Transverse colon (tissue), 4 donors: ENCODE measurements at places on chromosomes 5 and 9. TPM values are rescaled to one million over a fixed set of nuclear protein-coding genes. Genes with fewer than 3 reads are reported as not detected.

Gene MUSK
- 5.6 TPM for total RNA-seq

DNA sequence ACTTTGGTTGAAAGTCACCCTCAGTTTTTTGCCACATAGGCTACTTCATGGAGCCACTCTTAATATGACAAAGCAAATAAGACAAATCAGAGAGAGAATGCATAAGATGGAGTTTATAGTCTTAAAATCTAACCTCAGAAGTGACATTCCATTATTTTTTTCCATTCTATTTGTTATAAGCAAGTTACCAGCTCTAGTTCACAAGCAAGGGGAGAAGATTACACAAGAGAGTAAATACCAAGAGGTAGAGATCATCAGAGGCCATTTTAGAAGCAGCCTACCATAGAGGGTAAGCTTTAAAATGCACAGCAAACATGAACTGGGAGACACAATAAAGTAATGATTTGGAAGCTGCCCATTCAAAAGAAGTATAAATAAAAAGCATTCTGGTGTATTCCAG, 651.3 kb upstream of the MEF2C start:
- H3K4me1 ChIP-seq: no peaks in the 10 kb centered on the region
- no peaks in the 10 kb centered on the region for H3K36me3 ChIP-seq
- no peak overlapping the region for H3K4me3 ChIP-seq
- no peaks in the 10 kb centered on the region for H3K27me3 ChIP-seq
- no peak overlapping the region for H3K27ac ChIP-seq
- DNase-seq: no peak

DNA sequence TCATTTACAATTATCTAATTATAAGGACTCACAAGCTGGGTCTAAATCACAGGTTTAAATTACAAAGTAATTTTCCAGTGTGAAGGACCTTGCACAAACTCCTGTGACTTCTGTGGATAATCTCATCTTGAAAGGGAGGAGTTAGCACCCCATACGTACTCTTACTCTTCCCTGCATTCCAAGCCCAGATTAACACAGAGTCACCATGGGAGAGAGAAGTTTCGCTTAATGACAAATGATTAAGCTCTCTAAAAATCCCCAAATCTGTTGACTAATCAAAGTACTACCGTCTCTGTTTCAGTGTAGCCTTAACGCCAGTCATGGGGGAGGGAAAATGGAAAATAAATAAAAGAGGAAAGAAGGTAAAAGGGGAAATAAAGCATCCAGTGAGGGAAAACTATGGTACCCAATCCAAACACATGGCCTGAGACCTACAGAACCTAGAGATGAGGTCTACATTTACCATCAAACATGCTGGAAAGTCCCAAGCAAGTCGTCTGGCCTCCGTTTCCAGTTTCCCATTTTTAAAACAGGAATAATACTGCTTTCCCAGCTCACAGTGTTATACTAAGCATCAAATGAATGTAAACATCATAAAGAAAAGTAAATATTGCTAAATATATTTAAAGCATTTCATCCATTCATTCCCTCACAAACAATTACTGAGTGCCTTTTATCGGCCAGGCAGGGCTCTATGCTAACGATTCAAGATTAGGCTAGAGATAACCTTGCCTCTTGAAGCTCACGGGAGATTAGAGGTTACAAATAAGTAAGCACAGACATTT, 63.2 kb downstream of the PCA3 start:
- H3K27me3 ChIP-seq: no peaks in the 10 kb centered on the region
- DNase-seq: no peak
- no peaks in the 10 kb centered on the region for H3K36me3 ChIP-seq
- no peak overlapping the region for H3K4me3 ChIP-seq

DNA sequence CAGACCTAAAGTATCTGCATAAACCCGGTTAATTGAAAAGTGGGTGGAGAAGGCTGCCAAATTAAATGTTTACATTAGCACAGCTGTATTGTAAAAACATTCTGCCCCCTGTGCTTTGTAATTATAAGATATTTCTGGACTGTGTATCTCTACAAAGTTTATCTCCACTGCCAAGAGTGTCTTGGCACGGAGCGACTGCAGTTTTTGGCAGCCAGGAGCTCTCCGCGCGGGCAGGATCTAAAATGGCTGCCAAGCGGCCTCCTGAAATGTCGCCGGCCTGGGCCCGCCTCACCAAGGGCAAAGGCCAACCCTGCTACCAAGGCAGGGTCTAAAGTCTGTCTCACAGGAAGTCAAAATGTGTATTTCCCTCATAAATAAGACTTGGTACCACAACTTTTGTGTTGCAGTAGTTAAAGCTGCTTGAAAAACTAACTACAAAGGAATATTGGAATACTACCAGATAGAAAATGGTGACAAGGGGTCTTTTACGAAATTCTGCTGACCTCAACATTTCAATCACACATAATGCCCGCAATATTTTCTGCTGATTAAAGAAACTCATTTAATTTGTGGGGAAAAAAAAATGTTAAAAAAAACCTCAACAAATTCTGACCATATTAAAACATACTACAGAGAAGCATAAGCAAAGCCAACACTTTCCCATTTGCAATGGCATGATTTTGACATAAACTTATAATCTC, 110.4 kb downstream of the NFIB start:
- peak overlapping the region; percentile 75 for H3K27ac ChIP-seq
- no peaks in the 10 kb centered on the region for H3K36me3 ChIP-seq
- peak; percentile 75 for DNase-seq
- H3K4me3 ChIP-seq: no peak overlapping the region
- H3K27me3 ChIP-seq: no peaks in the 10 kb centered on the region

DNA sequence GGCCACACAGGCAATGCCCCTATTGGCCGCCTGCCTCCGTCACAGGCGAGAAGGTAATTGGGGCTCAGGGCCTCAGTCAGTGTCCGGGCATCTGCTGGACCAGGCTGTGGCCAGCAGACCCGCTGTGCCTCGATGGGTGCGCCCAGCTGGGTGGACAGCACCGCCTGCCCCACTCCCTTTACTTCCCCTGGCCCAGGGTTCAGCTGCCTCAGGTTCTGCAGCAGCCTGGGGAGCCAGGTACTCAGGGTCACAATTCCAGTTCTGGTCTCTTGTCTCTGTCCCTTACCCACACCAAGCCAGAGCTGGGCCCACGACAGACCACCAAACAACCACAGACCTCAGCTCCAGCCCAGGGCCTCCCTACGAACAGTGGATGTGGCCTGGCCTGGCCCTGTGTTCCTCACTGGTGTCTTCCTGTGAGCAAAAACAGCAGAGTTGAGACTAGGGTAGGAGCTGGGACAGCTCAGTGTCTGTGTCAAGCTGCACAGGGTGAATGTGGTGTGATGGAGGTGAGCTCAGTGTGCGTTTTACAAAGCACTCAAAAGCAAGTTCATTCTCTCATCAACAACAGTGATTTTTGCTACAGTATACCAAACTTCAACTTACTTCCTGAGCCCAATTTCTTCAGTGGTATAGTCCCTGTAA, 33.4 kb upstream of the SUSD3 start:
- DNase-seq: no peak
- H3K36me3 ChIP-seq: no peaks in the 10 kb centered on the region
- H3K4me3 ChIP-seq: no peak overlapping the region
- H3K27ac ChIP-seq: no peak overlapping the region
